Stomach (tissue), 19 donors: ENCODE measurements at places on chromosomes 7 and 10. TPM values are rescaled to one million over a fixed set of nuclear protein-coding genes. Genes with fewer than 3 reads are reported as not detected.

Gene NRG3
- polyA plus RNA-seq: 0.31 TPM

Gene LRIT1
- not detected for polyA plus RNA-seq

Gene CCNJ
- polyA plus RNA-seq: 2.1 TPM

Gene CYP26A1
- polyA plus RNA-seq: not detected

Gene LRRC17
- polyA plus RNA-seq: 11.3 TPM

Gene EPHA1
- polyA plus RNA-seq: 4.7 TPM

Gene DNAJC9
- polyA plus RNA-seq: 10.6 TPM

Gene FAM149B1
- 17.1 TPM for polyA plus RNA-seq

Gene LIPJ
- not detected for polyA plus RNA-seq

Gene PDZD8
- polyA plus RNA-seq: 5.5 TPM

GRCh38 chr7:71278257-71278656 lies 146.3 kb downstream of the GALNT17 start:
- DNase-seq: no peak

DNA sequence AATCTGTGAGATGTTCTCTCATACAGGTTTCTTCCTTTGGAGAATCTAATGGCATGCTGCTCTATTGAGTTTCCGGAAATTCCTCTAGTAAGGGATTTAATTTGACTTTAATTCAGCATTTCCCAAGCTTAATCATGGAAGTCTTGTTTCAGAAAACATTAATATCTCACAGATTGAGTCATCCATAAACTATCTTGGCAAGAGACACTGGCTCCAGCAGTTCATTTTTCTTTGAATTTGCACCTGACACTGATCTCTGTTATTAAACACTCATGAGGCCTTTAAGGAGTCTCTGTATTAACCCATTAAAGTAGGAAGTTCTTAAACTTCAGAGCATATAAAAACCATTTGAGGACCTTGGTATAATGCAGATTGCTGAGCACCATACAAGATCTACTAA lies 3.6 kb upstream of the ITGB8 start:
- DNase-seq: no peak

- DNase-seq: no peak
Measured at GRCh38 chr7:78301407-78301806, 502.8 kb downstream of the PHTF2 start.

DNA sequence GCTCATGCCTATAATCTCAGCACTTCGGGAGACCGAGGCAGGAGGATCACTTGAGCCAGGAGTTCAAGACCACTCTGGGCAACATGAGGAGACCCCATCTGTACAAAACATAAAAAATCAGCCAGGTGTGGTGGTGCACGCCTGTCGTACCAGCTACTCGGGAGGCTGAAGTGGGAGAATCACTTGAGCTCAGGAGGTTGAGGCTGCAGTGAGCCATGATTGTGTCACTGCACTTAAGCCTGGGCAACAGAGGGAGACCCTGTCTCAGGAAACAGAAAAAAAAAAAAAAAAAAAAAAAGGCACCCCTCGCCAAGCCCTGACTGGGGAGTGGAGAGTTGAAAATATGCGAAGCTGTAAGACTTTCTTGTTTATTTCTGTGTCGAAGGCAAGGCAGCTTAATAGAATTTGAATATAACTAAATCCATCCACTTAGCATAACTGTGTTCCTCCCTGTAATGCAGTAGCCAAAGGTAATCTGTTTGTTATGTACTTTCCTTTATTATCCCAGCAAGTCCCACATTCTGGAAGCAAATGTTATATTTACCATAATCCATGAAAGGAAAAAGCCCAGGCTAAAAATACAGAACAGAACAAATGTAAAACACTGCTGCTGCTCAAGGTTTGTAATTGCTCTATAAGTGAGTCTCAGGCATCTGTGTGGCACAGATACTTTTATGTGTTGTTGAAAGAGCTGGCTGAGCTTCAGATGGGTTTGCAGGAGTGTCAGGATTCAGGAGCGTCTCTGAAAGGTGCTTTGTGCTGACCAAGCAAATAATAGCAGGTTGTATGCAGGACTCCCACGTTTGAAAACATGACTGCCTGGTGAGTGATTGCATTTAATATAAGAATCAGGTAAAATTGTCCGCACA lies 127.2 kb downstream of the CELF2 start:
- DNase-seq: no peak

DNA sequence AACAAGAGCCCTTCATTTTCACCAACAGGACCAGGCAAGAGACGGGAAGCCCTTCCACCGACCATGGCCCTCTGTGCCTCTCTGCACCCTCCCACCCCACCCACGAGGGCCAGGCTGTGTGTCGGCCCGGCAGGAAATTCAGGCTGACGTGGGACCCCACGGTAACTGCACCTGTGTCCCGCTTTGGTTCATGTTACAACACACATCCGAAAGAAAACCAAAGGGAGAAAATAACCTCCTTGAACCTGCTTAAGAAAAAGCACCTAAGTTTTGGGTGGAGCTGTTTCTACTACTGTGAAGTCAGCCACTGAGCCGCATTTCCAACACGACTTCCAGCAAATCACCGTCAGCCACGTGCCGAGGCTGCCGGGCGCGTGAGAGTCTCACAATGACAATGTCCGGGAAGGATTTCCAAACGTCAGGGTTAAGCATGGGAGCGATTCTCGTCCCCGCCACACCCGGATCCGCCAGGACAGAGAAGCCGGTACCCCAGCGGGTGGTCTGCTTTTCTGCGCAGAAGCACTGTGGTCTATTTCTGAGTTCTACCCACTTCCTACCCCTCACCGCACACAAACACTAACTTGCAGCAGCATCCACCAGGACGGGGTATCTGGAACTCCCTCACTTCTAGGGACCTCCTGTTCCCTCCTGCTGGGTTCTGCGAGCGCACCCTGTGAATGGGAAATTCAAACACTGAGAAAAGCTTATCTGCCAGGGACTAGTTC lies 36.6 kb downstream of the AMZ1 start:
- no peak for DNase-seq

DNA sequence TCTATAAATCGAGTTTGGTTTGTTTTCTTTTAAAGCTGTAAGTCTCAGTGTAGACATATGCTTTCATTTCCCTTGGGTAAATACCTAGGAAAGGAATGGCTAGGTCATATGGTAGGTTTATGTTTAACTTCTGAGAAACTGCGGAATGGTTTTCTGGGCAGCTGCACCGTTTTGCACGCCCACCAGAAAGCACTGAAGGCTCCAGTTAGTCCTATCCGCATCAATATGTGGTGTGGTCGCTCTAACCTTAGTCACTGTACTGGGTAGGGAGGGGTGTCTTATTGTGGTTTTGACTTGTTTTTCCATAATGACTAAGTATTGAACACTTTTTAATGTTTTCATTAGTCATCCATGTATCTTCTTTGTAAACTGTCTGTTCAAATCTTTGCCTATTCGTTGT lies 279.5 kb upstream of the AKR1E2 start:
- DNase-seq: no peak

GRCh38 chr10:117175215-117175900 lies 21.9 kb upstream of the KCNK18 start:
- no peak for DNase-seq

DNA sequence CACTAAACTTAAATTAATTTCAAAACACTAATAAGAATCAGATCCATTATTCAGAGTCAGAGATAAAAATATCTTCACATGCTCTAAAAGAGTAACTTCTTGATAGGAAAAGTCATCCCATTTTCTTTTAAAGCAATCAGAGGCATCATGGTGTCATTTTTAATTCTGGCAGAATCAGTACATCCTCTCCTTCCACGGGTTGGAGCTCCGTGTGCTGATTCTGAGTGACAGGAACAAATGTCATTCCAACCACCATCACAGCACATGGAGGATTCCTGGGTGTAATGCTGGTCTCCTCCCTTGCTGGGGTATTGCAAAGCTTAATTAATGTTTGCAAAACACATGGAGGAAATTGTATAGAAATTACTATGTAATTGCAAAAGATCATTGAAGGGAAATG lies 114.5 kb upstream of the IMMP2L start:
- DNase-seq: no peak

GRCh38 chr7:158391541-158391940 lies 196.1 kb downstream of the PTPRN2 start:
- no peak for DNase-seq

DNA sequence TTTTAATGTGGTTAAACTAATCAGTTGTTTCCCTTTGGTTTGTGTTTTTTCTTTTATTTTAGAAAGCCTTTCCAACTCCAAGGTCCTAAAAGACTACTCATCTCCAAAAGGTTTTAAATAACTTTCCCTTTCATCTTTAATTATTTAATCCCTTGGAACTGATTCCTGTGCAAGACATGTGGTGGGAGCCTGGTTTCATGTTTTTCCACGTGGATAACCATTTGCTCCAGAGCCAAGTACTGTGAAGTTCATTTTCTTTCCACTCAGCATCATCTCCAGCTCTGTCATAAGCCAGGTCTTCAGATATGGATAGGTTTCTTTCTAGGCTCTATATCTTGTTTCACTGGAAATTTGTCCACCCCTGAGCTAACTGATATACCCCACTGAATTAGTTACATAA lies 16.7 kb downstream of the PPP1R3C start:
- no peak for DNase-seq

GRCh38 chr10:78371136-78371535 lies 337.5 kb downstream of the RPS24 start:
- peak; percentile 62 for DNase-seq

- peak; percentile 60 for DNase-seq
Measured at GRCh38 chr7:151837285-151838042, 39.5 kb downstream of the PRKAG2 start.

GRCh38 chr10:110176141-110177030 lies 31.0 kb upstream of the MXI1 start:
- no peak for DNase-seq

- no peak for DNase-seq
Measured at GRCh38 chr10:89904755-89905154, 203.4 kb downstream of the KIF20B start.

DNA sequence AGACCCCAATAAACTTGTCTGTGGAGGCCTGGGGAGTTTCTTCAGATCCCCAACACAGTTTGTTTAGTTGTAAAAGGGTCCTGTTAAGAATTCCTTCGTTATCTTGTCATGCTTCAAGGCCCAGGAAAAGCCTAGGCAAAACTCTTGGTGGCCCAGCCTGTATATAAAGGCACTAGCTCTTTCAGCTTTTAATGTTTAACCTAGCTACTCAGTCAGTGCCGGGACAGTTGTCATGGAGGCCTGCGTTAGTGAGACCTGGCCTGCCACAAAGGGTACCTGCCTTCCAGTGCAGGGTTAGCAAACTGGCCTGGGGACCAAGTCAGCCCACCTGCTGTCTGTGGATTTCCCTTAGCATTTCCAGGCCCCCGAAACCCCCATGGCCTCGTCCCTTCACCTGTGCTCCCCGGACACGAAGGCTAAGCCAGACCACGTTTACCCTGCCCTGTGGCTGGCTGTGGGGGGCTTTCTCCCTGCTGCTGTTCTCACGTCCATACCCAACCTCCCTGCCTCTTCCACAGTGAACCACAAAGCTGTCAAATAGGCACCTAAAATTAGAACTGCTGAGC lies 96.9 kb upstream of the PPP2R2D start:
- peak; percentile 18 for DNase-seq

DNA sequence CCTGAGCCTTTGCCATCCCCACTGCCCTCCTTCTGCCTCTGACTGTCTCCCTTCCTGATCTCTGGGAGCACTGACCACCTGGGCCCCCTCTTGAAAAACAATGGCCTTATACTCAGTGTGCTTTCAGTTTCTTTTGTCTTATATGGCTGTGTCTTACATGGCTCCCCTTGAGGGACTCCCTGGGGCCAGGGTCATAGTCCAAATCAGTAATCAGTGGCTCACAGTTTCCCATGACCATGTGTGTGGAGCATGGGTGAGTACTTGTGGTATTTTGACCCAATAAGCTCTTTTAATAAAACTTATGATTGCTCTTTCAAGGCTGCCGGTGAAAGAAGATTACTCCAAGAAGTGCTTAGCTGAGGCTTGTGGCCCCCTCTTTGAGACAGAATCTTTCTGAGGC lies 62.4 kb upstream of the PCBD1 start:
- DNase-seq: no peak

DNA sequence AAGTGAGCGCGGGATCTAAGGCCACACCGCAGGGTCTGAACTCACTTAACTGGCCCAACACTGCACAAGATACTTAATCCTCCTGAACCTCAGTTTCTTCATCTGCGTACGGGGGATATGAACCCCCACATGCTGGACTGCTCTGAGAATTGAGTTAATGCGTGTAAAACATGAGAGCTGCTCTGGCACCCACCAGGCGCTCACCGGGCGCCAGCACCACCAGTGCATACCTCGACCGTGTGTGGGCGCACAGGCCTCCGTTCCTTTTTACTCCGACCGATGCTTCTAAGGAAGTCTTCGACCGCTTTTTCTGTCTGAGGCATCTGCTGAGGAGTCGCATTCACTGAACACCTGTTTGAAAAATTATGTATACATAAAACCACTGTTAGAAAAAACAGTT lies 27.2 kb downstream of the PITRM1 start:
- DNase-seq: no peak

GRCh38 chr10:99927721-99928280 lies 81.9 kb downstream of the DNMBP start:
- DNase-seq: peak; percentile 75

DNA sequence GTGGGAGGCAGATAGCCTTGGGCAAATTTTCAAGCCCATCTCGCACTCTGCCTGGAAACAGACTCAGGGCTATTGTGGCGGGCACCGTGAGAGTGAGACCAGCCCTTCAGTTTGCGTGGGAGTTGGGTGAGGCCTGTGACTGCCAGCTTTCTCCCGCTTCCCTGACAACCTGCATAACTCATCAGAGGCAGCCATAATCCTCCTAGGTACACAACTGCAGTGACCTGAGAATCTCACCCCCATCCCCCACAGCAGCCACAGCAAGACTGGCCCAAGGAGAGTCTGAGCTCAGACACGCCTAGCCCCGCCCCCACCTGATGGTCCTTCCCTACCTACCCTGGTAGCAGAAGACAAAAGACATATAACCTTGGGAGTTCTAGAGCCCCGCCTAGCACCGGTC lies 275.4 kb downstream of the GRID1 start:
- no peak for DNase-seq

DNA sequence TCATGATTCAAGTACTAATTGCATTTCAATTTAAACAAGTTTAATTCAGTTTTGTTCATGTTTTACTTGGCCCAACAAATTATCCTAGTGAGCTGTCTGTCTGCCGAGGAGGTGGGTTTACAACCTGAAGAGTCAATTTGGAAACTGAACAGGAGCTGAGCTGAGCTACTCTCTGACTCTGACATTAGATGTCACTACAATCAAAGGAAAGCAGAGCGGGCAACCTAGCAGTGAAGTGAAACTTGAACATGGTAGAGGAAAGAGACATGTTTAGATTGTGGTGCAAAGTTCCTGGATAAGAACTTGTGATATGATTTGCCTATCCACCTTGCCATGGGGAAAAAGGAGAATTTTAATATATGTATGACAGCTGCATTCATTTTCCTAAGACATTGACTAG lies 9.6 kb upstream of the AGR3 start:
- peak; percentile 87 for DNase-seq

GRCh38 chr7:155486783-155487508 lies 29.0 kb downstream of the EN2 start:
- no peak for DNase-seq

GRCh38 chr10:13917791-13918190 lies 331.0 kb downstream of the PRPF18 start:
- DNase-seq: no peak

DNA sequence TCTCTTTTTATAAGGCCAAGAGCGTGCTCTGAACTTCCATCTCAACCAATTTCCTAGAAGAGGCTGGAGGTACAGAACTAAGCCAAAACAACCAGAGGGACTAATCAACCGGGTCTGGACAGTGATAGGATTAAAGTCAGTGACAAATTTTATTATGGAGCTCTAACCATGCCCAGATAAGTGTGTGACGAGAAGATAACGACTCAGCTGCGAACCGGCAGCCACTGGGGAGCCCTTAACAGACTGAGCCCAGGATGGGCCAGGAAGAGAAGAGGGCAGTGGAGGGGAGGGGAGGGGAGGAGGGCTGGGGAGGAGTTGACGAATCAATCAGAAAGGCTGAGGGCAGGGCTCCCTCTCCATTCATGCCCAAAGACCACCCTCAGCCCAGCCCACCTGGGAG lies 119.9 kb downstream of the PLXNA4 start:
- DNase-seq: no peak
